ENCODE measurements at places on chromosomes 1 and 21. TPM values are rescaled to one million over a fixed set of nuclear protein-coding genes. Genes with fewer than 3 reads are reported as not detected.
A peak's percentile ranks its signal among the peaks of the same experiment; 100 is the strongest.

GRCh38 chr1:181392133-181392532, 91.2 kb upstream of the CACNA1E start:
- H3K4me1 ChIP-seq: peaks cover 20% of the 10 kb centered on the region
- H3K27ac ChIP-seq: no peak overlapping the region
- no peak for DNase-seq
- H3K4me3 ChIP-seq: no peak overlapping the region

GRCh38 chr1:59999006-59999405, 72.4 kb upstream of the CYP2J2 start:
- H3K4me3 ChIP-seq: no peak overlapping the region
- H3K36me3 ChIP-seq: no peaks in the 10 kb centered on the region
- H3K4me1 ChIP-seq: peaks cover 5% of the 10 kb centered on the region
- no peaks in the 10 kb centered on the region for H3K27me3 ChIP-seq

DNA sequence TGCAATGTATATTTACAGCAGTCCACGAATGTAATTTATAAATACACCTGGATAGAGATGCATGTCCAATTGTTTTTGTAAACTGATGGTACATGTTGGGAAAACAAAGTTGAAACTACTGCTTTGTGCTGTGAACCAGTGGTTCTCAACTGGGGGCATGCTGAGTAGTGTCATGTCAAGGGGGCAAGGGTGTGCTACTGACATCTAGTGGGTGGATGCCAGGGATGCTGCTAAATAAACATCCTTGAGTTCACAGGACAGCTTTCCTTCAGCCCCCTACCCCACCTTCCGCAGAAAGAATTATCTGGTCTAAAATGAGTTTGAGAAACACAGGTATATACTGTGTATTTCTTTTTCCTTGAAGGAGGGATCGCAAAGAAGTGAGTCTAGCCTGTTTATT, 95.9 kb downstream of the RASAL2 start:
- no peaks in the 10 kb centered on the region for H3K27me3 ChIP-seq
- H3K4me3 ChIP-seq: no peak overlapping the region
- peaks cover 6% of the 10 kb centered on the region for H3K4me1 ChIP-seq
- H3K36me3 ChIP-seq: no peaks in the 10 kb centered on the region
- DNase-seq: peak; percentile 32

CSF1 gene
- total RNA-seq: 0.59 TPM

DNA sequence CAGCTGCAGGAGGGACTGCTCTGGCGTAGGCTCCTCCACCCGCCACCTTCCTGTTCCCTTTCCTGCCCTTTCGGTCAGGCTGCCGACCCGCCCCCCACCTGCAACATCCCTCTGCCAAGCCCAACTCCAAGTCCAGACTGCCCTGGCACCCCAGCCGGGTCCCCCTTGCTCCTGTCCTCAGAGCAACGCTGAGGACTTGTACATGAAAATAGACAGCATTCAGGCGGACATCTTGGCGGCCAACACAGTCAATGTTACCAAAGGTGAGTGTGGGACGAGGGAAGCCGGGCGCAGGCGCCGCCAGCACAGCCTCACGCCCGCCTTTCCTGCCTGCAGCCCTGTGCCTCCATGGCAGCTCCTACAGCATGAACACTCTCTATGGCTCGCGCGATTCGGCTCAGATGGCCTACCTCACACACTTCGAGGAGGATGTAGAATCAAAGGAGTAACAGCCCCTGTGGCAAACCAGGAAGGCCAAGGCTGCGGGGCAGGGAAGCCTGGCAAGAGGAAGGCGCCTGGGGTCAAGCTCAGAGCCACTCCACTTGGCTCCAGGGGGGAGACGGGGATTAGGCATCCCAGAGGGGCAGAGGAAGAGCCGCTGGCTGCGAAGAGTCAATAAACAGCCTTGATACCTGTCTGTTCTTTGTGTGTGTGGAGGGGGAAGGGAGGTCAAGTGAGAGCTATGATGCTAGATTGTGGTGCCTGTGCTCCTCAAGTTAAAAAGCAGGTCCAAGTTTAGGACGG, 5.8 kb downstream of the RNU5D-1 start:
- no peaks in the 10 kb centered on the region for H3K36me3 ChIP-seq
- no peak overlapping the region for H3K4me3 ChIP-seq
- DNase-seq: no peak
- no peaks in the 10 kb centered on the region for H3K4me1 ChIP-seq
- peaks cover 13% of the 10 kb centered on the region for H3K27me3 ChIP-seq
- no peak overlapping the region for H3K27ac ChIP-seq

DNA sequence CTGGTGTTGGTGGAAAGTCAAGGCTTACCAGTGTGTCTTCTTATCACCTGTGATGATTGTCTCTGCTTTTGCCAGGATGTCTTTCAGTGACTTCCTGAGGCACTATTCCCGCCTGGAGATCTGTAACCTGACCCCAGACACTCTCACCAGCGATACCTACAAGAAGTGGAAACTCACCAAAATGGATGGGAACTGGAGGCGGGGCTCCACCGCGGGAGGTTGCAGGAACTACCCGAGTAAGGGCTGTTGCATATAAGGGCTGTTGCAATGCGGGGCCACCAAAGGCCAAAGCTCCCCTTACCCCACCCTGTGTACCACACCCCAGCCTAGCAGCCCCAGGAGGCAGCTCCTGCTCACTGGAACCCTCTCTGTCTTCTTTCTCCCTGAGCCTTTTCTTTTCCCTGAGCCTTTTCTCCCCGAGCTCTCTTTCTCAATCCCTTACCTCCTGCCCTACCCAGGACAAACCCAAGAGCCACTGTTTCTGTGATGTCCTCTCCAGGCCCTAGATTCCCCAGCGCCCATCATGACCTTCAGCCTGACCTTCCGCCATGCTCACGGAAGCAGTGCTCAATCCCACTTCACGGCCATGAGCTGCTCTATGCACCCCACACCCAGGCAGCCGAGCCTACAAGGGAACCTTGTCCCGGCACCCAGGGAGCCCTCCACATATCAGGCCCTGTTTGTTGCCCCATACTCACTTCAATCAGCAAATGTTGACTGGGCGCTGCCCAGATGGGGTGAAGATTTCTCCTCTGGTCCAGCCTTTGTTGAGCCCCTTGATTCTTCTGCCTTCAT, 40.6 kb downstream of the CAPN2 start:
- H3K27me3 ChIP-seq: peaks cover 1% of the 10 kb centered on the region
- H3K4me3 ChIP-seq: no peak overlapping the region
- H3K27ac ChIP-seq: no peak overlapping the region
- DNase-seq: no peak
- H3K36me3 ChIP-seq: peaks cover 3% of the 10 kb centered on the region

GRCh38 chr1:23074012-23074411, 54.7 kb downstream of the KDM1A start:
- no peaks in the 10 kb centered on the region for H3K36me3 ChIP-seq
- no peak overlapping the region for H3K27ac ChIP-seq
- H3K4me3 ChIP-seq: no peak overlapping the region
- peaks cover 4% of the 10 kb centered on the region for H3K4me1 ChIP-seq
- DNase-seq: no peak
- H3K27me3 ChIP-seq: no peaks in the 10 kb centered on the region

- no peak for DNase-seq
- no peak overlapping the region for H3K4me3 ChIP-seq
- H3K36me3 ChIP-seq: no peaks in the 10 kb centered on the region
- no peak overlapping the region for H3K27ac ChIP-seq
- peaks cover 6% of the 10 kb centered on the region for H3K4me1 ChIP-seq
- no peaks in the 10 kb centered on the region for H3K27me3 ChIP-seq
These were observed 202.5 kb downstream of the TTLL7 start for GRCh38 chr1:83796409-83796808.

GRCh38 chr1:48619539-48619938, 147.5 kb upstream of the SPATA6 start:
- peaks cover 7% of the 10 kb centered on the region for H3K4me1 ChIP-seq
- no peak overlapping the region for H3K27ac ChIP-seq
- H3K27me3 ChIP-seq: no peaks in the 10 kb centered on the region
- peak; percentile 78 for DNase-seq
- no peaks in the 10 kb centered on the region for H3K36me3 ChIP-seq

DNA sequence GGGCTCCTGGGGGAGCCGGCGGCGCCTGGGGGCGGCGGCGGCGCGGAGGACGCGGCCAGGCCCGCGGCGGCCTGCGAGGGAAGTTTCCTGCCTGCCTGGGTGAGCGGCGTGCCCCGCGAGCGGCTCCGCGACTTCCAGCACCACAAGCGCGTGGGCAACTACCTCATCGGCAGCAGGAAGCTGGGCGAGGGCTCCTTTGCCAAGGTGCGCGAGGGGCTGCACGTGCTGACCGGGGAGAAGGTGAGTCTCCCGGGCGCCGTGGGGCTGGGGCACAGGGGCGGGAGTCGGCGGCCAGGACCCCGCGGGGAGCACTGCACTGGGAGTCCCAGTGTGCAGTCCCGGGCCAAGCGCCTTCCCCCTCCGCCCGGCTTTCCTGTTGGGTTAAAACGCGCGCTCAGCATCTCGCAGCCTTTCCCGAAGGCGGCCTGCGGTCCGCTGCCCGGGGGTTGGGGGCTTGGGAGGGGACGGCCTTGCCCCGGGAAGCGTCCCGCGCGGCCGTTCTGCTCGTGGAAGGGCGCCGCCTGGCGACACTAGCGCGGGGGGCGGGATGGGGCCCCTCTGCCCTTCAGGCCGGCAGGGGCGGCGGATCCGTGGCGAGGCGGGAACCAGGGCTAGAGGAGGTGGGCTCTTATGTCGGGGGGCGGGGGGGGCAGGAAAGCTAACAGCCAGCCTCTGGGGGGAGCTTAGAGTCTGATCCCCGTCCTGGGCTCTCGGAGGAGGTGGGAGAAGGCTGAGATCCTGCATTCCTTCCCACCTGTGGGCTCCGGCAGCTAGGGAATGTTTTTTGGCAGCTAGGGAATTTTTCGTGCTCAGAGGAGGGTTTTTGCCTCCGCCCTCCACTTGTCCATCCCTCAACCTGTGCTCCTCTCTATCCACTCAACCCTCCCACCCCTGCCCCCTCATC, 1.1 kb downstream of the HUNK start:
- peak overlapping the region; percentile 85 for H3K4me3 ChIP-seq
- peaks cover 5% of the 10 kb centered on the region for H3K4me1 ChIP-seq
- DNase-seq: peak; percentile 83
- H3K36me3 ChIP-seq: no peaks in the 10 kb centered on the region
- peaks cover 18% of the 10 kb centered on the region for H3K27me3 ChIP-seq

GBP3 gene
- total RNA-seq: not detected

GRCh38 chr1:24941564-24941963, 11.5 kb upstream of the RUNX3 start:
- peaks cover 4% of the 10 kb centered on the region for H3K27me3 ChIP-seq
- no peak overlapping the region for H3K4me3 ChIP-seq
- no peaks in the 10 kb centered on the region for H3K36me3 ChIP-seq
- H3K27ac ChIP-seq: no peak overlapping the region
- H3K4me1 ChIP-seq: peaks cover 19% of the 10 kb centered on the region

UBQLN4 gene
- total RNA-seq: 52.4 TPM

- peak; percentile 68 for DNase-seq
- peaks cover 31% of the 10 kb centered on the region for H3K4me1 ChIP-seq
- H3K36me3 ChIP-seq: peaks cover 6% of the 10 kb centered on the region
- peak overlapping the region; percentile 92 for H3K4me3 ChIP-seq
- peaks cover 18% of the 10 kb centered on the region for H3K27me3 ChIP-seq
These were observed 1.7 kb downstream of the PTPRU start for GRCh38 chr1:29237852-29238619.

GRCh38 chr1:169326956-169327268, 40.7 kb downstream of the NME7 start:
- peaks cover 13% of the 10 kb centered on the region for H3K4me1 ChIP-seq
- peaks cover 12% of the 10 kb centered on the region for H3K36me3 ChIP-seq
- peaks cover 1% of the 10 kb centered on the region for H3K27me3 ChIP-seq
- no peak for DNase-seq
- no peak overlapping the region for H3K4me3 ChIP-seq

- H3K36me3 ChIP-seq: no peaks in the 10 kb centered on the region
- H3K4me3 ChIP-seq: no peak overlapping the region
- DNase-seq: peak; percentile 38
- peaks cover 29% of the 10 kb centered on the region for H3K4me1 ChIP-seq
- peaks cover 12% of the 10 kb centered on the region for H3K27me3 ChIP-seq
- H3K27ac ChIP-seq: peak overlapping the region; percentile 19
These were observed 30.6 kb downstream of the SYT6 start for GRCh38 chr1:114122941-114123618.

DNA sequence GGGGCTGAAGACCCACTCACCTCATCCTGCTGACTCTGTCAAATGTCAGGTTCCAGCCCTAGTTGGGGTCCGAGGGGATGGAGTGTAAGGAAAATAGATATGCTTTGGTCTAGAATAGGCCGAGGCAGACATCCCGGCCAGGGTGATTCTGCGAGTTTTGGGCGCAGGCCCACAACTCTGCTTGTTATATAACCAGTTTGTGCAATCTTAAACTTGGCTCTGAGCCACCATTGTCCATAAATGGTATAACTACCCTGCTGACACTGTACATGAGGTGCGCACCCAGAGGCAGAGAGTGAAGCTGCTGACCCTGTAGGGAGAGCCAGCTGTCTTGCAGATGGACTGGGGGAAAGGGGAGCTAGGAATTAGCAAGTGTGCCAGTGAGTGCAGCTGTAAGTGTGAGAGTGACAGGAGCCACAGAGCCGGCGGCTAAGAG, 1388.8 kb downstream of the AMY1C start:
- H3K27me3 ChIP-seq: no peaks in the 10 kb centered on the region
- peak overlapping the region; percentile 1 for H3K27ac ChIP-seq
- H3K36me3 ChIP-seq: no peaks in the 10 kb centered on the region
- DNase-seq: no peak
- no peak overlapping the region for H3K4me3 ChIP-seq
- peaks cover 14% of the 10 kb centered on the region for H3K4me1 ChIP-seq

RGS7 gene
- total RNA-seq: 16.0 TPM

DNA sequence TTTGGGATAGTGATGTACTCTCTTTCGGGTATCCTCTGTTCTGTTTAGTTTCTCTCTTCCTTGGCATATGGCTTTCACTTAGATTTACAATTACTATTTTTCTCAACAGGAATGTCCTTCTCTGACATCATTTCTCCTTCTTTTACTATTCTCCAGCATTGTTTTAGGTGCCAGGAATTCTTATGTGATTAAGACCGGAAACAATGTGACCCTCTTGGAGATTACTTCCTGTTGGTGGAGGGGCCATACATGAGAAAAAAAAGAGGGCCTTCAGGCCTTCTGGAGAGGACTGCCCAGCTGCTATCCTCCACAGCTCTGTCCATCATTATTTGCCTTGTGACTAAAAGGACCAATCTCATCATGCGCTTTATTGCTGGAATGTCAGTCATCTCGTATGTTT, 50.4 kb upstream of the ADAMTS5 start:
- no peak overlapping the region for H3K4me3 ChIP-seq
- H3K27ac ChIP-seq: no peak overlapping the region
- peaks cover 1% of the 10 kb centered on the region for H3K4me1 ChIP-seq
- peaks cover 2% of the 10 kb centered on the region for H3K27me3 ChIP-seq
- no peaks in the 10 kb centered on the region for H3K36me3 ChIP-seq
- DNase-seq: no peak

GRCh38 chr1:28195780-28196179, 19.3 kb upstream of the PTAFR start:
- no peak for DNase-seq
- H3K36me3 ChIP-seq: no peaks in the 10 kb centered on the region
- H3K27ac ChIP-seq: no peak overlapping the region
- no peaks in the 10 kb centered on the region for H3K4me1 ChIP-seq
- H3K4me3 ChIP-seq: no peak overlapping the region

CAPN8 gene
- not detected for total RNA-seq

DNA sequence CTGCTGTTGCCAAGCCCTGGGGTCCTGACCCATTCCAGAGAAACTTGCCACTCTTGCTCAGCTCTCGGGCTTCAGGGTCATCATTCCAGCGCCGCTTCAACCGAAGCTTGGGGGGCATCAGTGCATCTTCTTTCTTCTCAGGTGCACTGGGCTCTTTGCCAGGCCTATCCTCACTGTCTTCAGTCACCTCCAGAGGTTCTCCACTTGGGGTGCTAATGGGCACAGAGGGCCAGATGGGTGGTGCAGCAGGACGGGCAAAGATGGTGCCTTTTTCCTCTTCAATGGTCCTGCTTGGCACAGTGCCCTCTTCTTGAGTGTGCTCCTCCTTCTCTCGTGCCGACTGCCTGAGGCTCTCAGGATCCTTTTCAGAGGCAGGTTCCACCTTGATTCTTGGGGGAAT, 13.3 kb downstream of the ETV3 start:
- peaks cover 2% of the 10 kb centered on the region for H3K4me1 ChIP-seq
- no peak for DNase-seq
- no peak overlapping the region for H3K27ac ChIP-seq
- peaks cover 4% of the 10 kb centered on the region for H3K36me3 ChIP-seq
- H3K27me3 ChIP-seq: no peaks in the 10 kb centered on the region

RXFP4 gene
- total RNA-seq: not detected
